ENCODE measurements at places on chromosomes 7 and 10.

- DNase-seq, result peak; percentile 33
Measured at GRCh38 chr7:1548438-1548831, 7.6 kb downstream of the TMEM184A start.

DNA sequence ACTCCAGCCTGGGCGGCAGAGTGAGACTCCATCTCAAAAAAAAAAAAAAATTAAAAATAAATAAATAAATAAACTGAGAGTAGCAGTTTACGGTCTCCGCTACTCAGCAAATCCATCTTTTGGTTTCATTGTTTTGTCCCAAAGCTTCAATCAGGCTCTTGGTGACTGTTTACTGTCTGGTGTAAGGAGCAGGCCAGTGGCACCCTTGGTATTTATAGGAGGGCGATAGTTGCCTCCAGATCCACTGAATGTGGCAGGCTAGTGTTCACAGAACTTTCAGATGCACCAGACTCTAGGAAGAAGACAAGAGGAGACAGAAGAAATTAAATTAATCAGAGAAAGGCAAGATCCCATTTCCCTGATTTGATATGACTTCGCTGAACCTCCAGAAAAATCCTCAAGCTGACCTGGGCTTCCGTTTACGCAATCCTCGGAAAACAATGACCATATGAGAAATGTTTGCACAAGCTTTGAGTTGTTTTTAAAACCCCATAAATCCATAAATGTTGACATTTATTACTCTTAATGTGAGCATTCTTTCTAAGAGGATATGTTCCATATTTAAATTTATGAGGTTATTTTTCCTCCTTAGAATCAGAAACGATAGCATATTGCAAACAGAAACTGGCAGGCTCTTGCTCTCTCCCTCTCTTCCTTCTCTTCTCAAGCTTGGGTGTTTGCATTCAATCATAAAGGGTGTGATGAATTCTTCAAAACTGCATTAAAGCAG is 7.1 kb upstream of the MUC3A start:
- DNase-seq, result no peak

- peak; percentile 55 for DNase-seq
Measured at GRCh38 chr10:72337039-72337629, 17.6 kb downstream of the DNAJB12 start.

DNA sequence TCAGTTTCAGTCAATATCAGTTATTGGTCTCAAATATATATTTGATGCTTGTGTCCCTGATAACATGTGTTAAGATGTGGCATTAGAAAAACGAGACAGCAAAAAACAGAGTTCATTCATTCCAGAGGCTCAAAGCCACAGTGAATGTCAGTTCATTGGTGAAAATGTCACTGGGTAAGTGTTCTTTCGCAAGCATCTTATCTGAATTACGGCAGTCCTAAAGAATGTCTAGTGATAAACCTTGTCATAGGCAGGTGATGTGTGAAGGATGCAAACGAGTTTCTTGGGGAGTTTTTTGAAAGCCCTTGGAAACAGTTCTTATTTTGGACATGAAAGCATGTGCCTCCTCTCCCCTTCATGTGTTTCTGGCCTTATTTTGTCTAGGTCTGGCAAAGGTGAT is 45.9 kb upstream of the RELN start:
- DNase-seq, result no peak

DNA sequence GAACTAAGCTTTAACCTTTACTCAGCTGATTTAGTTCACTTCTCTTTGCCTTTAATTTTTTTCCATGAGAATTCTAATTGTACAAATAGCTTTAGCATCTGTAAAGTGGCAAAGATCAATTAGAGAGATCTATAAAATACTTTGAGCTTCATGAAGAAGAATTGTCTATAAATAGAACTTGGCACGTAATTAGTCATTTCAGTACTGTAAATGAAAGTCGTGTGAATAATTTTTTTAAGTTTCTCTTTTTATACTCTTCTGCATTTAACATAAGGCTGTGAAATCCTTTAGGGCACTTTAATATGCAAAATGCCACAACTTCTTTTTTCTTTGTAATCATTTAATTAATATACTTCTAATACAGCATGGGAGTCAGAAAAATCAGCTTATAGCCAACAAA is 177.8 kb downstream of the CSTF2T start:
- DNase-seq, result no peak

GRCh38 chr7:1404898-1405548 is 54.2 kb downstream of the MICALL2 start:
- DNase-seq, result no peak

GRCh38 chr10:29473406-29474100 is 161.2 kb downstream of the SVIL start:
- DNase-seq, result no peak

DNA sequence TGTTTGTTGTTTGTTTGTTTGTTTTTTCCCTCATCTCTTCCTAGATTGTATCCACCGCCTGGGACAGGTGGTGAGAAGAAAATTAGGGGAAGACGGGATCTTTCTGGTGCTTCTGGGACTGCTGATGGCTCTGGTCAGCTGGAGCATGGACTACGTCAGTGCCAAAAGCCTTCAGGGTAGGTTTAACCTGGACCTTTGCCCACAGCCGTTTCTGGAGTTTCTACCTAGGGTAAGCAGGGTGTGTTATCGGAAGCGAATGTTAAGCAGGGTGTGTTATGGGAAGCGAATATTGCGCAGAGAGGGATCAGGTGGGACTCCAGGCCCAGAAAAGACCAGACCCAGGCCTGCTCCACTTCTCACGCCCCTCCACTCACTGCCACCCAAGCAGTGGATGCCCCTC is 4.7 kb downstream of the CLCN1 start:
- DNase-seq, result no peak

DNA sequence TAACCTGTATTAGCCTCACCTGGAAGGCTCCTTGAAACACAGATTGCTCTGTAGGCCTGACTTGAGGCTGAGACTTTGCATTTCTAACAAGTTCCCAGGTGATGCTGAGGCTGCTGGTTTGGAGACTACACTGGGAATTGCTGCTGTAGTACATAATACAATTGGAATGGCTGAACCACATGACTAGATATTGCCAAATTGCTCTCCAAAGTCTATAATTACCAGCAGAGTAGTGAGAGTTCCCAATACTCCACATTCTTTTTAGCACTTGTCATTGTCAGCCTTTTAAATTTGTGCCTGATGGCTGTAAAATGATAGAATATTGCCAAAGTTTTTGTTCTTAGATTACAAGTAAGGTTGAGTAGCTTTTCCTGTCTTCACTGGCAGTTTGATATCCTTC is 39.9 kb downstream of the PLEKHA8 start:
- no peak for DNase-seq

DNA sequence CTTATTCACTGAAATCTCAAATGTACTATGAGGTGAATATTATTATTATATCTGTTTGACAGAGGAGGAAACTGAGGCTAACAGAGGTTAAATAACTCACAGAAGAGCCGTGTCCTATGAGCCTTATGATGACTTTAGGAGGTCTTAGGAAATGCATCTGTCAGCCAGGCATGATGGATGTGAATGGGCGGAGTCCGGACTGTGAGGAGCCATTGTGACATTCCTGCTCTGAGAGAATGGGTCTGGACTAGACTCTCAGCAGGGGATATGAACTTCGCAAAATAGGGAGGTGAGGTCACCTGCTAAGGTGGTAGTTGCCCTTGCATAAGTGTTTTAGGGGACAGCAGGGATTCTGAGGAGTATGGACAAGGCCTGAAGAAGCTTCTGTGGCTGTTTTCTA is 153.6 kb downstream of the TMEM178B start:
- DNase-seq, result no peak

- peak; percentile 20 for DNase-seq
Measured at GRCh38 chr10:78494179-78494578, 460.5 kb downstream of the RPS24 start.

DNA sequence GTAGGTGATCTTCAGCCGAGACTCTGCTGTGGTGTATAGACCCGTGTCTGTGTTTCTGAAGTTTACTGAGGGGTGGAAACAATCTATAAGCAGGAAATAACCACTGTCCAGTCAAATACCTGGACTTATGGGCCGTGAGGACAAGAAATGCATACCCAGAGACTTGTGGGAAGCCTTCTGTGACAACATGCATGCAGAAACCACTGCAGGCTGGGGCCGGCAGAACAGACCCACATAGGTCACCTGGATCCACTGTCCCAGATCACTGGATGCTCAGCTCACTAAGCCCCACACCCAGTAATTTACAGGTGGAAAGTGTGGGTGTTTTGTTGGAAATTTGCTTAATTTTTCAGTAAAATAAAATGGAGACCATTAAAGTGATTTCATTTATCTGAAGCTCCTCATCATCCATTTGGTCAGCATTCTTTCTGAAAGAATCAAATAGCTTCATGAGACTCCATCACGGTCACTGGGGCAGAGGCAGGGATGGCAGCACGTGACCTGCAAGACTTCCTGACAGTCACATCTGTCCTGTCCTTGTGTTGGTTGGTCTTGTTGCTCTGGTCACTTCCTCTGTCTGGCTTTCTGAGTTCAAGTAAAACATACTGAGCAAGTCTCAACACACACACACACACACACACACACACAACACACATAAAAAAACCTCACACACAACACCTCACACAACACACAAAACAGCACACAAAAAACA is 108.3 kb downstream of the TNS3 start:
- no peak for DNase-seq

DNA sequence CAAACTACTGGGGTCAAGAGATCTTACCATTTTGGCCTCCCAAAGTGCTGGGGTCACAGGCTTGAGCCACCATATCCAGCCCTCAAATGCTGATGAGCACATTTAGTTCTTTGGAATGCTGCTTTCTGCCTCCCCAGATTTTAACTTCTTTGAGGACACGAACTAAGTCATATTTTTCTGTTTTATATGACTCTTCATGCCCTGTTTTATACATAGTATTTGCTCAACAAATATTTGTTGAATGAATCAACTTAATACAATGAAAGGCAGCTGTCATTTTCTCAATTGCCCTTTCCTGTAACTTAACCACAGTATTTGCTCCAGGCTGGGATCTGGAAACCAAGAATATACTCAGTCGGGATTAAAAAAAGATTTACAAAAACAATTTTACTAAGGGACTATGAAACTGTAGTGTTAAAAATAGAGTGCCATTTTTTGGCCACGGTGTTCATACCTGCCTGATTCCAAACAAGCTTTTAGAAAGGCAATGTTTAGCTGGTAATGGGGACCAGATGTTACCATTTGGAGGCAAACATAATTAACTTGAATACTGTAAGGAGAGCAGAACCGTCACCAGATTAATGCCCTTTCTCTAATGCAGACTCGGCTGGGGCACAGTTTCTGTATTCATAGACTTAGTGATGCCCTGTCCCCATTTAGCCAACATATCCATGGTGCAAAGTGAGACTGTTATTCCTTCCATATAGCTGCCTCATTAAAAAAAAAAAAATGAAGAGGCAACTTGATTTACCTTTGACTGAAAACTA is 117.6 kb downstream of the NRP1 start:
- no peak for DNase-seq

DNA sequence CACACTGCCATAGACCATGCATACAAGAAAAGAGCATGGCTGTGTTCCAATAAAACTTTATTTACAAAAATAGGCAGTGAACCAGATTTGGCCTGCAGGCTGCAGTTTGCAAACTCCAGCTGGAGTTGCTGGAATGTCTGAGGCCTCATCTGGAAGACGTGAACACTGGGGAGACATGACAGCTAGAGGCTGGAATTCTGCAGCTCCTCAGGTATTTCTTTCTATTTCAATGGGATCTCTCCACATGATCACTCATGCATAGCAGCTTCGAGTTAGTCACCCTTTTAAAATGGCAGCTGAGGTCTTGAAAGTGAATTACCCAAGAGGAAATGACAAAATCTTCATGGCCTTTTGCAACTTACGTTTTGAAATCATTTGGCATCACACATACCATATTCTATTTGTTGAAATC is 52.6 kb upstream of the BET1 start:
- no peak for DNase-seq

DNA sequence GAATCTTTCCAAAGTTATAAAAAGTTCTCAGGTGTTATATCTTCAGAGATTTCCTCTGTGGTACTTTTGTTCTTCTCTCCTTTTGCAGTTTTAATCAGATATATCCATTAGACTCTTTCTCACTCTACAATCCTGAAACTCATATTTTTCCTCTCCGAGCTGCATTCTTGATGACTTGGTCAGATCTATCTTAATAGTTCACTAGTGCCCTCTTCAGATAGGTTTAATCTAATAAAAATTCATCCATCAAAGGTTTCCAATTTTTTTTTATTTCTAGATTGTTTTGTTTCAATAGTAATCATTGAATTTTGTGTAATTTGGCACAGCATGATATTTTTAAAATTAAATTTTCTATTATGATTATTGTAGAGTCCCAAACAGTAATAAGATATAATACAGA is 21.8 kb upstream of the DGKB start:
- DNase-seq, result peak; percentile 1

DNA sequence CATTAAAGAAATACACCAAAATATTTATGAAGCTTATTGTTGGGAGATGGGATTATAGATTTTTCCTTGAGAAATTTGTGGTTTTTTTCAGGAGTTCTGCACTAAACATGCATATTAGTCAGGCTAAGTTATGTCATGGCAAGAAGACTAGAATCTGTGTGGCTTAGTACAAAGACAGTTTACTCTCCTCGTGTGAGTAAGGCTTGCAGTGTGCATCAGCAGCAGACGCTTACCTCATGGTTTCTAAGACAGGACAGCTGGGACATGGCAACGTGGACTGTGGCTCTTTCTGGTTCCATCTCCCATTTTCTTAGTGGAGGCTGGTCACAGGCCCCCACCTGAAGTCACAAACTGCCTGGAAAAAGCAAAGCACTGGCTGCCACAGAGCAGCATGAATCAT is 429.6 kb upstream of the VSTM2A start:
- DNase-seq, result no peak

DNA sequence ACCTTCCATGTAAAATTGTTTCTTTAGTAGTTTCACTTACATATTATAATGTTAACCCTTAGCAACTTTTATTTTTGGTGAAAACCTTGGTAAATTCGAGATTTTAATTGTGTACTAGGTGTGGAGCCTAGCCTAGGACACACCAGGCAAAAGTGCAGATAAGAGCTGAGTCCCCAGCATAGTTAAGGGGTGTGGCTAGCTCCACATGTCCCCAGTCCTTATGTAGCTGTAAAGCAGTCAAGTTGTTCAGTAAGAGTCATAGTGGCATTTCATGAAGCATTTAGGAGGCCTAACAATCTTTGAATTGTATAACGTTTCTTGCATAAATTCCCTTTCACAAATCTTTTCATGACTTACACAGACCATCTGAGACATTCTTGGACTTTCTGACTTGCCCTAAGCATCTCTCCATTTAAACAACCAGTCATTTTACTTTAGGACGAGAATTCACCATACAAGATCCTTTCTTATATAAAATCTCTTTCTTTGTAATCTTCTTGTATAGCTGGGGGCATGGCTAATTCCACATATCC is 53.8 kb upstream of the INHBA start:
- no peak for DNase-seq

GRCh38 chr10:94199565-94199964 is 163.2 kb downstream of the NOC3L start:
- DNase-seq, result no peak

DNA sequence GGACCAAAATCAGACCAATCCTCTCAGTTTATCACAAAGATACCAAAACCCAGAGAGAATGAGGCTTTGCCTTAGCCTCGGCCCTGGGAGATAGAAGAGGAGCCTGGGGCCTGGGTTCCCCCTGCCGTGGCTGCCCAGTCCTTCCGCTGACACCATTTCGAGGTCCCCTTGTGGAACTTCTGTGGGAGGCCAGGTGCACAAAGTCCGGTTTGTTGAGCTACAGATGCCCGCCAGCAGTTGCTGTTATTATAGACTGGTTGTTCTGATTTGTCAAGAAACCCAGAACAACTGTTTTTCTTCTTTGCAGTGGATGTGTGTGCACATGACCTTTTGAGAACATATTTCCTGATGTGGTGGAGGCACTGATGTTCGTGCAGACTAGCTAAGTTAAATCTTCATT is 47.6 kb downstream of the CUX1 start:
- no peak for DNase-seq
